Cardiac fibroblast (primary cell): ENCODE measurements at places on chromosomes 5 and 9.

DNA sequence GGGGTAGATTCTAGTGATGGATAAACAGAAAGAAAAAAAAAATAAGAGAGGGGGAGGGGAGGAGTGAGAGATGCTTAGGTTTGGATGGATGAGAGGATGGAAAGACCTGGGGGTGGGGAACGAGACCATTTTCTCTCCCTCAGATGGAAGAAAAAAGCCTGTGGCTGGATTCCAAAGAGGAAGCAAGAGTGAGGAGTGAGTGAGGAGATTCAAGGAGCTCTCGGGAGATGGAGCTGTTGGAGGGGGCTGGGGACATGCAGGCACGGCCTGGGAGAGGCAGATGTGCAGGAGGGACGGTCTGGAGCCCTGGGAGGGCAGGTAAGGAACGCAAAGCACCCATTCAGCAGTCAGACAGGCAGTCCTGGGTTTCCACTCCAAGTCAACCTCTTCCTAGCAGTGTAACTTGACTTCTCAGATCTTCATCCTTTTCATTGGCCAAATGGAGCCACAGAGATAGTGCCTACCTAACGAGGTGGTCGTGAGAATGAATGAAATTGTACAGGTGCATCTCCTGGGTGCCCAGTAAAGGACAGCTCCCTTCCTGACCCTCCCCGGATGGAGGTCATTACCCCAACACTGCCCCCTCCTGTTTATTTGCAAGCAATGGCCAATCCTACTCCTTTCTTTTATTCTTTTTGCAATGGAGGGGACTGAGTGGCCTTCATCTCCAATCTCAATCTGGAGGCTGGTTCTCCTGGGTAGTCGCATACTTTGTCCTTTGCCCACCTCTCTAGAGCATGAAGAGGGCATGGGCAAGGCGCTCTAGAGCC lies 52.2 kb downstream of the PCDH1 start:
- no peak for DNase-seq

- DNase-seq = peak; percentile 94
Observed at GRCh38 chr9:120441426-120442307, 138.3 kb downstream of the CDK5RAP2 start.

DNA sequence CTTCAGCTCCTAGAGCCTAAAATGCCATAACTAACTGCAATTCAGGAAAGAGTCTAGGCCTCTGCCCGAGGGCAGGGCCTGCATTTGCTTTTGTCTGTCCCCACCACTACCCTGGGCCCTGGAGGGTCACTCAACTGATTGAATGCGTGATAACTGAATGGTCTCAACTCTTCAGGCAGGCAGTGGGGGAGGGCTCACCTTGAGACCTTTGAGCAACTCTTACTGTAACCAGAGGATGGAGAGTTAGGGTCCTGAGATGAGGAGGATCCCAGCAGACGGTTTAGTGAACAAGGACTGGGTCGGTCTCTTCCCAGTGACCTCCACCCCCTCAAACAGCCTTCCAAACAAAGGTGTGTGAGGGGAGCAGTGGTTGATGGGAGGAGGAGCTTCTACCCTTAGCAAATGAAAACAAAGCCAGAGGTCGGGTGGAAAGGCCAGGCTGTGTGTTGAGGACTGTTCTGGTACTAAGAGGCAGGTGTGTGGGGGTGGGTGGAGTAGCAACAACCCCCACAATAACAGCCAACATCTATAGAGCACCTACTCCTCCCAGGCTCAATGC lies 59.4 kb downstream of the CXXC5 start:
- no peak for DNase-seq

DNA sequence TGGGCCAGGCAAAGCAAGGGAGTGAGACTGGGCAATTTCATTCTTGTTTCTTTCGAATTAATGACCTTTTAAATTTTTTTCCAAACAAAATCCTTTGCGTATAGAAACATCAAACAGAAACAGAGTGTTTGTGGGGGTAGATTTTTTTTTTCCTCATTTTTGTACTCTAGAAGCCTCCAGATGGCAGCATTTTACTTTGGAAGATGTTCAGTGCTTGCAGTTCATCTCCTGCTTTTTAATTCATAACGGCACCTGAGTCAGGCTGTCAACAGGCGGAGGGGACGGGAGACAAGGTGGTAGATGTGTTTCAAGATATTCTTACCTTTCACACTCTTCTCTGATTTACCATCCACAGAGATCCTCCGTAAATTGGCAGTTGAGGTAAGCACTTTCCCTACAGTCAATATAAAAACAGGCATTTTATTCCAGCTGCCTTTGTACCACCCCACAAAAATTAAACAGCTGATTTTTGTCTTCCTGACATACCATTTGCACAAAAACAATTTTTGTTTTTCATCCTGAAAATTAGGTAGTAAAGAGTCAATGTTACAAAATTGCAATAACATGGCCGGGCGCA lies 99.5 kb upstream of the FBXL17 start:
- peak; percentile 43 for DNase-seq

GRCh38 chr5:152717393-152717792 lies 312.3 kb upstream of the NMUR2 start:
- no peak for DNase-seq

DNA sequence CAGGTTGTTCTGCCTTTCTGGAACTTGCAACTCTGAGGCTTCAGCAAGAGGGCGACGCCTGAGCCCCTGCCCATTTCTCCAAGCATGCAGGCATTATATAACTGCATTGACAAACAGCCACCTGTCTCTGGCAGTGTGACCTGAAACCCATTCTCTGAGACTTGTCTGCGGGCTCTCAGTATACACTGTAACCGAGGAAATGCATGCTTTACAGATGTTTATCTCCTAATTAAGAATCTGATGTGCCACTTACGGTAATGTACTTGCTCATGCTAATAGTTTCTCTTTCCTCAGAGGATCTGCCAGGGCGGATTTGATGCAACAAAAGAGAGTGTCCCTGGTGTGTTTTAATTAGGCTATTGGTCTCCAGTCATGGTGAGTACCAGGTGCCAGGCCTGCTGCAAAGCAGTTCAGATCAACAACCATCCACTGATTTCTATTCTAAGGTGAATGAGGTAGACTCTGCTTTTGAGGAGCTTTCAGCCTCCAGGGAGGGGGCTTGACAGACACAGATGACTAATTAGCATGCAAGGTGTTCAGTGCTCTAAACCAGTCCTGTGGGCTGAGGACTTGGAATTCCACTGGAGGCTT lies 593.7 kb upstream of the KLF4 start:
- DNase-seq = no peak

- no peak for DNase-seq
Observed at GRCh38 chr5:72346398-72346797, 26.2 kb downstream of the PTCD2 start.

DNA sequence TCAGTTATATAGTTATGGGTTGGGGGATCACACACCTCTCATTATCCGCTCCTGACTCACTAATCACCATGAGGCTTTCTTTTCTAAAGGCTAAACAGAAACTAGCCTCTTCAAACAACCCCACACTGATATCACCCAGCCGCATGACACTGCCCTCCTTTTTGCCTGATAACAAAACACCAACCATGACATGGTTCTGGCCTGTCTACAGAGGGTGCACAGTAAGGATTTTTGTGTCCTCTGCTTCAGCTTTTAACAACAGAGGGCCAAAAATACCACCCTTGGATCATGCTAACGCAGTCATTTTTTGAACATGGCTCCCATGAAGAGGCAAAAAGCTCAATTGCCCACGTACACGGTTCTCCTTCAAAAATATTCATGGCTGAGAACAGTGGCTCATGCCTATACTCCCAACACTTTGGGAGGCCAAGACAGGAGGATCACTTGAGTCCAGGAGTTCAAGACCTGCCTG lies 4.0 kb downstream of the CMBL start:
- no peak for DNase-seq

- DNase-seq = no peak
Observed at GRCh38 chr5:65833780-65834179, 92.6 kb upstream of the ERBIN start.

DNA sequence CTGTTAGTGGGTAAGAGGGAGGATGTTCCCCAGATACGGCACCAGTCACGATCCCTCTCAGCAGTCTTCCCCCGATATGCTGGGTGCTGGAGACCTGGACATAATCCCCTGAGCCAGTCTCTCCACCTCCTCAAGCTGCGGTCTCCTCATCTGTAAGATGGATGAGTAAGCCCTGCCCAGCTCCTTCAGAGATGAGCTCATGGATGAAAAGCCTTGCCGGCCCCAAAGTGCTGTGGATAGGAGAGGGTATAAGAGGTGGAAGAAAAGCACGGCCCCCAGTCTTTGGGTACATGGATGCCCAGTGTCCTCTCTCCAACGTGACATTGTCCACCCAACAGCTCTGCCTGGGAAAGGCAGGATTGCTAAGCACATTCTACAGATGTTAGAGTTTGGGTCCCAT lies 4.5 kb downstream of the CAMK2A start:
- peak; percentile 39 for DNase-seq

- no peak for DNase-seq
Observed at GRCh38 chr9:70058569-70059116, 15.0 kb downstream of the MAMDC2 start.

- DNase-seq = peak; percentile 2
Observed at GRCh38 chr5:117943541-117943940, 1044.8 kb downstream of the DTWD2 start.

GRCh38 chr5:1008451-1009358 lies at the start of gene NKD2:
NKD2 (plus strand) TSS chr5:1008802; CDS start chr5:1009058, 256 bp downstream.
- DNase-seq = no peak

GRCh38 chr9:85443190-85443598 lies 298.6 kb downstream of the AGTPBP1 start:
- no peak for DNase-seq

DNA sequence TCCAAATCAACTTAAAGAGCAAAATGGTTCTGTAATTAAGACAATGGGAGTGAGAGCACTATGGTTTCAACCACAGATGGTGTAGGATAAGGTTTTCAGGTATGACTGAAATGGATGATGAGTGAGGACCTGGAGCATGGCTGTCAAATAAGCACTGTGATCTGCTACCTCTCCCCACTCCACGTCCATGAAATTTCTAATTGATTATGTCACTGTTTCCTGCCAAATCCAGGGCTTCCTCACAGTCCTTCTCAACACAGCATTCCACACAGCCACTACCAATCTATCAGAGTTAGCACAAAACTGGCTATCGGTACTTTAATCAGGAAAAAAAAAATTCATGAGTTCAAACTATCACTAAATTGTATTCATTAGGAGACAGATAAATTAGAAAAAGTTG lies 420.4 kb upstream of the WWC1 start:
- DNase-seq = no peak

GRCh38 chr9:121858788-121859187 lies 207.4 kb downstream of the DAB2IP start:
- no peak for DNase-seq

DNA sequence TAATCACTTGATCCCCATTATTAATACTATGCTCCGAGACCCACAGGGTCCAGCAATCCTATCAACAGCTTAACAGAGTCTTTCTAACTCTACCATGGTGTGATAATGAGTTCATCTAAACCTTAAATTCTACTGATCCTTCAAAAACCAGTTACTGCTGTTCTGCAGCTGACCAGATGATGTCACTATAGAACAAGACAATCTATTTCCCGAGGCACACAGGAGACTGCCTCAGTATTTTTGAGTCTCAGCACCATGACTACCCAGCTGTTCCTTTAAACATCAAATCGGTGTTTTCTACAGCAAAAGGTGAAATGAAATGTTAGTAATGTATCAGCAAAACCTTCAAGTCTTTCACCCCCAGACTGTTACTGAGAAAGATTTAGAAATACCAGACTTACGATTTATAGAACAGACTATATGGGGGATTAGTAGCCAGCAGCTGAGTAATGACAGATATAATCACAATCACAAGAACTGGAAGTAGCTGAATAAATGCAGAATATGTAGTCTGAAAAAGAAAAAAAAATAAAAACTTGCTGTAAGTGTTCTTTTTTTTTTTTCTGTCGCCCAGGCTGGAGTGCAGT lies 16.9 kb downstream of the DNAJC18 start:
- DNase-seq = peak; percentile 85

GRCh38 chr9:129586685-129587084 lies 34.2 kb downstream of the C9orf50 start:
- peak; percentile 72 for DNase-seq

- DNase-seq = peak; percentile 63
Observed at GRCh38 chr9:78314953-78315870, 18.3 kb downstream of the PSAT1 start.

DNA sequence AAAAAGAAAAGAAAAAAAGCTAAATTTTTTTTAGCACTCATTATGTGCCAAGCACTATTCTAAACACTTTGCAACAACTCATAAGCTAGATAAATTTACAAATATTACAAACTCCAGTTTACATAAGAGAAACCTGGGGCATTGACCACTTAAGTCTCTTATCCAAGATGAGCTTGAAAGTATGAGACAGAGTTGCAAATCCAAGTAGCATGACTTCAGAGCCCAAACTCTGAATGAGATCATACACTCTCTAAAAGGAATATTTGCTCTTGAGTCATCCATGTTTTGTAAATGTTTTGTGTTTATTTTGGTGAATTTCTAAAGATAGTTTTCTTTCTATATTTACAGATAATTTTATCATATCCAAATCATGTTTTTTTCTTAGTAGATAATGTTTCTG lies 4.0 kb upstream of the SHOC1 start:
- peak; percentile 87 for DNase-seq

GRCh38 chr9:19498015-19498414 lies 89.2 kb downstream of the ACER2 start:
- peak; percentile 80 for DNase-seq

GRCh38 chr9:98859941-98860340 lies 52.5 kb downstream of the GALNT12 start:
- DNase-seq = no peak

GRCh38 chr5:151154931-151155774 lies 2.4 kb downstream of the ANXA6 start:
- DNase-seq = no peak

- DNase-seq = no peak
Observed at GRCh38 chr5:130624805-130625204, 540.3 kb downstream of the HINT1 start.

DNA sequence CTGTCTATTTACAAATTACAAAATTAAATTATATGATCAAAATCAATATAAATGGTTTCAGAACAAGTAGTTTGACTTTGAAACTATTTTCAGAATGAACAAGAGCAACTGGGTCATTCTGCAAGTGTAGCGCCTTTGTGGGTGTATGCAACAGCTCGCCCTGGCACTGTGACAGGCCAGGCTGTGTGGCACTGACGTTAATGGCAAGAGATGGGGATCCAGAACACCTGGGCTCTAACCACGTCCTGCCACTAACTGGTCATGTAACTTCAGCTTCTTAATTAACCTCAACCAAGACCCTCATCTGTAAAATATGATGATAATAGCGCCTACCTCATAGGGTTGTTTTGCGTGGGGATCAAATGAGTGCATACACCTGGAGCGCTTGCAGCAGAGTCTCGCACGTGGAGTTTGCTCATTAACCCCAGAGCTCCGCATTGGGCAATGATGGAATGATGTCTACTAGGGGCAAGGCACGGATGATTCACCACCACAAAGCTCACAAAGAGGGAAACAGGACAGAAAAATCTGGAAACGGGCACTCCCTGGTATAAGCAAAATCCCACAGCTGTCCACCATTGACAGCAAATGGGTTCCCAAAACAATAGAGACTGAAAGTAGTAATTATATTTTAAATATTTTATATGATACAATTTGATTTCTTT lies 639.4 kb downstream of the SEMA5A start:
- peak; percentile 86 for DNase-seq

- DNase-seq = no peak
Observed at GRCh38 chr9:131204285-131204684, 72.0 kb downstream of the FAM78A start.
